ENCODE measurements at places on chromosomes 16 and 17.

- DNase-seq: no peak
These were observed 2.9 kb upstream of the TTYH2 start for GRCh38 chr17:74210191-74211140.

GRCh38 chr17:7897090-7897489 lies 8.5 kb downstream of the CHD3 start:
- DNase-seq: no peak

- DNase-seq: no peak
These were observed 99.4 kb upstream of the CACNG3 start for GRCh38 chr16:24156777-24157176.

GRCh38 chr17:73867056-73867455 lies 222.8 kb upstream of the SDK2 start:
- no peak for DNase-seq

- no peak for DNase-seq
These were observed at the start of gene PLD2 for GRCh38 chr17:4806777-4807604. Gene PLD2 (plus strand): TSS chr17:4807152. CDS start chr17:4807773, 621 bp downstream.

- no peak for DNase-seq
These were observed 175.2 kb downstream of the CPPED1 start for GRCh38 chr16:12628536-12628935.

DNA sequence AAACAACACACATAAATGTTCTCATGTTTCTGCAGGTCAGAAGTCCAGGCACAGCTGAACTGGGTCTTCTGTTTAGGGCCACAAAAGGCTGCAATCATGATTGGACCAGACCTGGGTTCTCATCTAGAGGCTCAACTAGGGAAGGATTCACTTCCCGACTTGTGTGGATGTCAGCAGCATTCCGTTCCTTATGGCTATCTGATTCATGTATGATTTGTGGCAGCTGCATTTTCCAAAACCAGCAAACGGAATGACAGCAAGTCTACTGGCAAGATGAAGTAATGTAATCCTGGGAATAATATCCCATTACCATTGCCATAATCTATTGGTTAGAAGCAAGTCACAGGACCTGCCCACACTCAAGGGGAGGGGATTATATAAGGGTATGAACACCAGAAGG lies 22.1 kb downstream of the CEP112 start:
- DNase-seq: no peak

DNA sequence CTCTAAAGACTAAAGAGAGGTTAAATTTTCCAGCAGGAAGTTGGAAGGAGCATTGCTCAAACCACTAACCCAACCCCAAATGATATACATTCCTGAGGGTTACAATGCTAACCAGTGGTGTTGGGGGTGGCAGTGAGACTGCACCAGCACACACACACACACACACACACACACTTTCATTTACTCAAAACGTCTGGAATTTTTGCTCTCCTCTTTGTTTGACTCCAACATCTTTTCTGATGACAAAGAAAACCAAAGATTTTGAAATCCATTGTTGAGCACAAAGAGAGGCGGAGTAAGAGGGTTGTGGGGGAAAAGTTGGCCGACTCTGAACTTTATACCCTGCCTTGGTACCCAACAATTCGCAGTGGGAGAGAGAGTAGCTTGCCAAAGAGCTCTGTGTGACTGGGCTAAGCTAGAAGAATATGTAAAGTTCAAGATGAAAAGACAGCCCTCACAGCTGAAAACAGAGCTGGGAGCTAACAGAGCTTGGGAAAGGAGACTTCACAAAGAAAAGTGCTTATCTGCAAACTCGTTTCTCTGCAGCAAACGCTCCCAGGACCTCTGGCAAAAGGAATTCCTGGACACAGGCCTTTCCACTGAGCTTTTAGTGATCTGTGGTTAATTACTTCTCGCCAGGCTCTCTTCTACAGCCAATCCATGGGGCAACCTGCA lies 426.0 kb upstream of the CDH11 start:
- DNase-seq: peak; percentile 63

DNA sequence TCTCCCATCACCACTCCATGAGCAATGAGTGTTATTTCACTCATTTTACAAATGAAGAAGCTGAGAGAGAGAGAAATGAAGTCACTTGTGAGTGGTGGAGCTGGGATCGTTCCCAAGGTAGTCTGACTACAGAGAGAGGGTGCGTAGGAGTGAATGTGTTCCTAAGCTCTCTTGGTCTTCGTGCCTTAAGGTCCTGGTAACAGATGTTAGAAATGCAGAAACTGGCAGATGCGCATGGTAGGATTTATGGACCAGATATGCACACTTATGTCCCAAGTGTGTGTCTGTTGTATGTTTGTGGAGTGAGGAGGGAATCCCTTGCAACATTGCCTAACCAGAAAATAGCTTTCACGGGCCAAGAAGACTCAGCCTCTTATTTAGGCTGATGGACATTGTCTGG lies 93.2 kb upstream of the ZNF469 start:
- no peak for DNase-seq

DNA sequence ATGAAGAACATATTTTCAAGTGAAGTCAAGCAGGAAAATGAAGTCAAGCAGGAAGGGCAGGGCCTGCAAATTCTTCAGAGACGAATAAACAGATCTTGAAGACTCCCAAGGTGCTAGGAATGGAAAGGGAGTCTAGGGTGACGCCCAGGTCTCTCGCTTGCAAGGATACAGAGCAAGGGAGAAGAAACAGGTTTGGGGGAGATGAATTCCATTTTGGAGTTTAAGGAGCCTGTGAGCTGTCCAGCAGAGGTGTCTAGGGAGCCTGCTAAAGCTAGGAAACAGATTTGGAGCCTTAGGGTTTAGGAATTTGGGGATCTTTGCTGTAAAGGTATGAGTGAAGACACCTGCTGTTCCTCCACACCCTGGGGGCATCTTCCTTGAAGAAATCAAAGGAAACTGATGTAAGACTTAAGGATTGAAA lies 2.0 kb upstream of the UNKL start:
- no peak for DNase-seq

- DNase-seq: peak; percentile 70
These were observed 4.4 kb downstream of the DLG4 start for GRCh38 chr17:7215136-7215638.

GRCh38 chr17:74566132-74566753 lies 1.1 kb downstream of the CD300H start:
- DNase-seq: no peak

DNA sequence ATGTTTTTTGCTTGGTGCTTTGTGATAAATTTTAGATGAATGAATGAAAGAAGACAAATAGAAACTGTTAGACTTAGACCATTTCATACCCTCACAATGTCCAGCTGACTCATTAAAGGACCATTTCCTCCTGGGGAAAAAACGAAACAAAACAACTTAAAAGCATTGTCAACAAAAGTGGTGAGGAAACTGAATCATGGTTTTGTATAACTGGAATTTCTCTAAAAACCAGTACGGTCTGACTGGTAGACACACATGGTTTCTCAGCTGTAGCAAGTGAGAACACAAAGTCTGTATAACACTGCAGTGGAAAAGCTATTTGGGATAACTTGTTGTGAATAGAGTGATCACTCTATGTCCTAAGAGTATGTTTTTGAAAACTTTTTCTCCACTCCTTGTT lies 5.3 kb upstream of the DDX52 start:
- peak; percentile 76 for DNase-seq

DNA sequence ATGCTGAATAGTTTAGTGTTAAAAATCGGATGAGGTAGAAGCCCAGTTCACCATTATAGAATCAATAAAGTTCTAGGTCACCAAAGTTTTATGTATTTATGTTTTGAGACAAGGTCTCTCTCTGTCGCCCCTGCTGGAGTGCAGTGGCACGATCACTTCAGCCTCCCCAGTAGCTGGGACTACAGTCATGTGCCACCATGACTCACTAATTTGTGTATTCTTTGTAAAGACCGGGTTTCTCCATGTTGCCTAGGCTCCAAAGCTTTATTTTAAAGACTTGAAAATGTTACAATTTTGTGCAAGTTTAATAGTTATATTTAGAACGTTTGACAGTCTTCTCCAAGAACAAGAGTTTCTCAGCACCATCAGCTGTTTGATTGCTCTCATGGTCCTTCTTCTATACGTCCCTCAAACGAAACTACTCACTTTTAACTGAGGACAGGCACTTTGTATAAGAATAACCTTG lies 32.1 kb downstream of the NDE1 start:
- peak; percentile 42 for DNase-seq

- DNase-seq: no peak
These were observed 196.1 kb downstream of the GSG1L start for GRCh38 chr16:27867122-27868110.

DNA sequence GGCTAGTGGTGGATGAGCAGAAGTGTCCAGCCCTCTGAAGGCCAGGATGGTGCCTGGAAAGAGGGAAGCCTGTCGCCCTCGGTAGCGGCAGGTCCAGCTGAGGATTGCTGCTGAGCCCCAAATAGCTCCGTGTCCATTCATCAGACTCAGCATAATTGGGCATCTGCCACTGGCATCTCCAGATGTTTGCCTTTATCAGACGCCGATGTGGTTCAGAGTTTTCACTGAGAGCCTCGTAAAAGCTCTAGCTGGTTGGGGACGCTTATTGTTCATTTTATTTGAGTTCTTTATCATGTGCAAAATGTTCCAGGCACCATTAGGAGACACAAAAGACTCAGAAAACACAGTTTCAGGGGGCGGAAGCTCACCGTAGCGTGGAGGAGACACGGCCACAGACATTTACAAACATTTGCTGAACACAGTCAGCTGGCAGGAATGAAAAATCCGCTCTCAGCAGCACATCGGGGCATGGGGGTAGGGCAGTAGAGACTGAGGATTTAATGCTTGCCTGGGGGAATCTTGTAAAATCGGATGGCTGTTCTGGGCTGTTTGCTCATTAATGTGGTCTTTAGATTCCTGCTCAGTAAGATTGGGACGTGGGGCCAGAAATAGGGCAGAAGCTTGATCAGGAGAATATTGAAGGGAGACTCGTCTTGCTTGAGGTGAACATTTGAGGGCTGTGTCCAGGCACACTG lies 41.7 kb downstream of the SMPD3 start:
- DNase-seq: peak; percentile 29

GRCh38 chr16:3282103-3282729 lies 1.1 kb upstream of the ZNF263 start:
- DNase-seq: no peak

- DNase-seq: no peak
These were observed 2.5 kb downstream of the NFATC3 start for GRCh38 chr16:68087688-68088087.

DNA sequence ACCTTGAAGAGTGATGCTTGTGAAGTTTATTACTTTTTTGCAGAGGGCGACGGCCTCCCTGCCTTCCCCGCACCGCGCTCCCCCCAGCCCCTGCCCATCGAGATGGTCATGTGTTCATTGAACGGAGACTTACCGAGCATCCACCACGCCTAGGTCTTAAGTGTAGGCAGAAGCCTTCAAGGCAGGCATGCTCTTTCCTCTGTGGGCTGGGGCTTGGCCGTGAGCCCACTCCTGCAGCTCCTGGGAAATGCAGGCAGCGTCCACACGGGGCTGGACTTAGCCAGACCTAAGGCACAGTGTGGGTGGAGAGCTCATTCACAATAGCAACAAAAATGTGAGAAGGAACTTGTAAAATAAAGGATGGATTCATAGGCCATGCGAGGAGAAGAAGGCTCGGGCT lies 19.2 kb downstream of the RNF213 start:
- no peak for DNase-seq

GRCh38 chr17:40531051-40531991 lies 29.9 kb upstream of the TNS4 start:
- DNase-seq: no peak

DNA sequence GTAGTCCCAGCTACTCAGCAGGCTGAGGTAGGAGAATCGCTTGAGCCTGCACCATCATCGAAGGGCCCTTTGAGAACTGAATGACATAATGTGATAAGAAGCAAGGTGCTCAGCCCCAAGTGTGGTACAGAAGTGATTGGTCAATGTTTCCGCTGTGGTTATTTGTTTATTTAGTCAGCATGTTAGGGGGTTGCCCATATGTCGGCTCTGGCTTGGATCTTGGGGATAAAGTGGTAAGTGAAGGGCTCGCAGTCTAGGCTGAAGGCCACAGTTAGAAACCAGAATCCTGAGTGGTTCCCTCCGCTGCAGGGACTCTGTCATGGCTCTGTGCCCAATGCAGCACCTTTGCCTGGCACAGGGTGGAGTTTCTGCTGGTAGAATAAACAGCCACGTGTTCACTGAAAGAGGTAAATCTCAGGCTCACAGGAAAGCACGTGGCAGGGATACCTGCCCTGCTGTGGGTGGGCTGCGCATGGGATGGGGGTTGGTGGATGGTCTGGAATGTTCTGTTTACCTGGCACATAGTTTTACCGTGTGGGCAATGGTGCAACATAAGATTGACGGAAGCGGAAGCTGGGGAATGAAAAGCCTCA lies 35.4 kb downstream of the SYT17 start:
- DNase-seq: no peak

DNA sequence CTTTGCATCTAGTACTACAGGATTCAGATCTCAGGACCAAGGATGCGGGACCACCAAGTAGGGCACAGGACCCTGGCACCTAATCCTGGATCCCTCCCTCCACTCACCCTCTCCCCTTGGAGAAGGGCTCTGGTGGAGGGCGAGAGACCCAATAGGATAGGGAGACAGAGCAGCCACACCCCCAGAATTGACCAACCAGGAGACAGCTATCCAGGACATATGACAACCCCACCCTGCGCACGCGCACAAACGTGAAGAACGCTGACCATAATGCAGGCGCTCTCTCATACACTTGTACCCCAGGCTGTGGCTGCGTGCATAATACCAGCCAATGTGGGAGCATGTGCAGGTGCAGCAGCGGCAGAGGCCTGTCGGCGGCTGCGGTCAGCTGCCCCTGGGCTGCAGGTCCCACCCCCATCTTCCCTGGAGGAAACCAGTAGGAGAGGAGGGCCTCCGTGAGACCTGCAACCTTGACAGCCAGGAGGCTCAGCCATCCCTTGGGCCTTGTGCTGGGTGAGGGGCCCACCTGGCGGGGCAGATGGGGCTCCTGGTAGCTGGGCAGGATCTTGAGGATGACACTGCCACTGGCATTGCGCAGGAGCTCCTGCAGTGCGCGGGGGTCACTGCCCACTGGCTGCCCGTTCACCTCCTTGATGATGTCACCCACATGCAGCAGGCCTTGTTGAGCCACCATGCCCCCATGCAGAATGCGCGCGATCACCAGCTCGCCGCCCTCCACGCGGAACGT lies 25.4 kb downstream of the MPP2 start:
- no peak for DNase-seq

- no peak for DNase-seq
These were observed 383.0 kb downstream of the CPPED1 start for GRCh38 chr16:12420661-12421209.

GRCh38 chr17:81013642-81014041 lies 21.3 kb upstream of the BAIAP2 start:
- no peak for DNase-seq

- DNase-seq: no peak
These were observed 13.5 kb downstream of the KIAA0753 start for GRCh38 chr17:6627019-6627418.

- DNase-seq: no peak
These were observed 10.6 kb upstream of the CCL5 start for GRCh38 chr17:35890774-35891155.

- peak; percentile 63 for DNase-seq
These were observed 11.1 kb downstream of the NLRC5 start for GRCh38 chr16:57000271-57001025.

Data from kidney epithelial cell (primary cell).